T-helper 1 cell (primary cell): ENCODE measurements at places on chromosomes 7 and 10.

GRCh38 chr7:149790146-149790548 lies 16.8 kb upstream of the ZNF467 start:
- DNase-seq: peak; percentile 24

- DNase-seq: no peak
Observed at GRCh38 chr10:87751274-87751673, 66.8 kb downstream of the ATAD1 start.

DNA sequence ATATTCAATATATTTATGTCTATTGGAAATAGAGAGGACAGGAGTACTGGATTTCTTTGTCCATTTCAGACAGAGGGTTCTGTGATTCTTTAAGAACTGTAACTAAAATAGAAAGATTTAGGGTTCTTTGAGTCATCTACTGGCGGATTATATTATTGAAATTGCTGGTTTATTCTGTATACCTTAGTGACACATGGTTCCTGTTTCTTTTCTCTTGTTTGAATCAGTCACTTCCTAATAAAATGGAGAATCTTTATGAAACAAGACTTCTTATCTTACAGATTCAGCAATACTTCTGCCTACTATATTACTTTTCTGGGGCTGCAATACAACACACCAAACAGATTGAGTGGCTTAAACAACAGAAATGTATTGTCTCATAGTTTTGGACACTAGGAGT lies 20.8 kb upstream of the ZNF800 start:
- no peak for DNase-seq

DNA sequence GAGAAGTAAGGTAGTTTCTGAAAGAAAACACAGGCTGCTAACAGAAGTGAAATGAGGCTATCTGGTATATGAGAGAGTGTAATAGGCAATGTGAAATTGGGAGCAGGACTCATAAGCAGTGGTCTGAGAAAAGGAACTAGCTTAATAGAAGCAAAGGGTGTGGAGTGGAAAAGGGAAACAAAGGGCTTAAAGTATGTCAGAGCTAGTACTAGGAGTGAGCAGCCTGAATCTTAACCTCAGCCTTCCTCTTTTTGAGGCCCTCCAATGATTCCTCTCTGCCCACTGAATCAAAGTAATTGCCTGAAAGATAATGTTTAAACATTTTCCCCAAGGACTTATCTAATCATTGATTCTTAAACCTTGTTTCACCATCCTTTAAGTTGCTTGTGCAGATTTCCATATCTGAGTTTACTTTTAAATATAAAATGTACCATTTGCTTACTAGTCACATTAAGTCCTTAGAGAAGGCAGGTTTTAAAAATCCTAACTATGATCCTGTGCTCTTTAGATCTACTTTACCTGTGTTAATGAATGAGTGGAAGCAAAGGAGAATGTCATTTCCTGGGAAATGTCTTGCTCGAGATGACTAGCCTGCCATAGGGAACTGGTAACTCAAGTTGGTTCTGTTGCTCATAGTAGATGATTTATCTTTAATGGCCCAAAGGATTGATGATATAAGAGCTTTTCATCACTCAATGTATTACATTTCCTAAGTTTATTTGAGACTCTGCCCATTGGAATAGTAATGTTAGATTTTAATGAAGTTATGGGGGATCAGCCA lies 155.0 kb downstream of the SKAP2 start:
- no peak for DNase-seq
